HepG2 (cell line): ENCODE measurements at places on chromosomes 16 and 17. TPM values are rescaled to one million over a fixed set of nuclear protein-coding genes. Genes with fewer than 3 reads are reported as not detected.

GRCh38 chr17:14448818-14449217 lies 147.9 kb downstream of the HS3ST3B1 start:
- H3K27me3 ChIP-seq: no peaks in the 10 kb centered on the region
- H3K4me3 ChIP-seq: no peak overlapping the region
- peaks cover 4% of the 10 kb centered on the region; the same call in 1 of the 2 replicates for H3K36me3 ChIP-seq
- no peaks in the 10 kb centered on the region for H3K4me1 ChIP-seq
- no peak for DNase-seq
- no peak overlapping the region for H3K27ac ChIP-seq

GRCh38 chr17:17859909-17860765 lies 23.4 kb upstream of the SREBF1 start:
- H3K4me3 ChIP-seq: no peak overlapping the region
- peaks cover 44% of the 10 kb centered on the region for H3K4me1 ChIP-seq
- no peak overlapping the region for H3K27ac ChIP-seq
- DNase-seq: peak; percentile 57
- no peaks in the 10 kb centered on the region for H3K36me3 ChIP-seq

- no peak overlapping the region for H3K27ac ChIP-seq
- H3K4me3 ChIP-seq: no peak overlapping the region
- 0 out of 2 replicates have a peak, but pooled peaks cover 2% of the 10 kb centered on the region for H3K27me3 ChIP-seq
Observed at GRCh38 chr17:81449351-81449750, 54.1 kb downstream of the BAHCC1 start.

DNA sequence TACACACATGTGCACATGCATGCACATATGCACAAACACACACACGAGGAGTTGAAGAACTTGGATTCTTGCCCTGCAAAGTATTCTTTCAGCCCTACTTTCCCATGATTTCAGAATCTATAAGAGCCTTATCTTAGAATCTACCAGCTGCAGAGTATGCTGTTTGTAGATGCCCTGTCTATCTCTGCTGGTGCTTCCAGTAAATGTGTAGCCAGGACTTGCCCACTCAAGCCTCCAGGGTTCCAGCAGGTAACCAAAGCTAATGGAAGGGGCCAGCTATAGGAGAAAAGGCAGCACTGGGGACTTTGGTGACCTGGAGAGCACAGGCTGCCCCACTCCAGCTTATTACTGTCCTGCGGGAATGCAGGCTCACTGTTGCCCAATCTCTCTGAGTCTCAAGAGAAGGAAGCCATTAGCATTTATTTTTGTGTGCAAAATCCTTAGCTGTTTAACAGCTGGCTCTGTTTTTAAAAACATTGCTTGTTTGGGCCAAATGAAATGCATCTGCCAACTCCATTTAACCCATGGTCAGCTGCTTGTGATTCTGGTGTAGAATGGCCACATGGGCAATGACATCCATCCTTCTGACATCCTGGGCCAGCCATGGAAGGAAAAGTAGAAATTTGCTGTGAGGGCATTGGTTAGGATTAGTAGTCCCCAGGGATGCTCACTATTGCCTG lies 28.6 kb upstream of the XYLT1 start:
- no peak overlapping the region for H3K27ac ChIP-seq
- H3K27me3 ChIP-seq: peaks cover 4% of the 10 kb centered on the region; the same call in 1 of the 3 replicates
- no peak for DNase-seq

DNA sequence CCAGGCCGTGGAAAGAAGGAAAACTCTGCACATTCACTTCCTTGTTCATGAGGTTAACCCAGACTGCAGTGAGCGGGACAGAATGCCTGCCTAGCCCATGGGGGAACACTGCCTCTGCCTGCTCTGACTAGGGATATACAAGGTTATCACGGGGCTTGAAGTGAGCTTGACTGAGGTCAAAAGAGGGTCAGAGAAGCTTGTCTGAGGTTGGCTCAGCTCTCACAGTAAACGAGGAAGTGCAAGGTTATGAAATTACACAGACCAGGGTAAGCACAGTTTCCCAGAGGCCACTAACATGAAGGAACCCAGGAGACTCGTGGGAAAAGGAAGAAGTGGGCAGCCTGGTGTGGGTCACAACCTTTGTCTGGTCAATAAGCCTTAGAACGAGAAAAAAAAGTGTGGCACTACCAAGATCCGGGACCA lies 28.7 kb downstream of the HIC1 start:
- no peak overlapping the region for H3K4me3 ChIP-seq
- H3K36me3 ChIP-seq: peaks cover 6% of the 10 kb centered on the region
- peak; percentile 47 for DNase-seq
- H3K4me1 ChIP-seq: peaks cover 32% of the 10 kb centered on the region
- H3K27me3 ChIP-seq: no peaks in the 10 kb centered on the region

- H3K27ac ChIP-seq: peak overlapping the region; percentile 53
- H3K36me3 ChIP-seq: peaks cover 9% of the 10 kb centered on the region; the same call in 1 of the 3 replicates
- H3K4me1 ChIP-seq: peaks cover 34% of the 10 kb centered on the region
- H3K4me3 ChIP-seq: no peak overlapping the region
- no peak for DNase-seq
Observed at GRCh38 chr17:81245024-81245664, 6.0 kb downstream of the NDUFAF8 start.

DNA sequence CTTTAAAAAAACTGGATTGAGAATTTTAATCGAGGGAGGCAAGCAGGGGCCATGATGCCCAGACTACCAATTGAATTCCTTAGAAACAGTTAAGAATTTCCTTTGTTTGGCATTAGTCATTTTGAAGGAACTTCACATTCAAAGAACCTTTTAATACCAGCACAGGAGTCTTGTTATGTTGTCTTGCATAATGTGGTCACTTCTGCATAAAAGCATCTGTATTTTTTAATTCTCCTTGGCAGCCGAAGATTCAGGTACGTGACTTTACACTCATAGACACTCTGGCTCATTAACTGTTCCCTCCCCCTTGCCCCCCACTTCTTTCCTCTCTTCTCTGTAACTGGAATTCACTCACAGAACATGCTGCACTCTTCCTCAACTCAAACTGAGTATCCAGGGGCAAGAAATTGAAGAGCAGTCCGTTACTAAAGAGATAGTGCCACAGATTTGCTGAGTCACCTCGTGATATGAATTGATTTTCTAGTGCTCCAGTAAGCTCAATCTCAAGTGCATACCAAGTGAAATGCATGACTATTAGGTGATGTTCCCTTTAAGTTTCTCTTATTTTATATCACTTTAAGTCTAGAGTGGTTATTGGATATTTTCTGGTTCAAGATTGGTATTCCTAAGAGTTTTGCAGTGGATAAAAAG lies 572.2 kb upstream of the SOX9 start:
- no peaks in the 10 kb centered on the region for H3K27me3 ChIP-seq
- H3K27ac ChIP-seq: no peak overlapping the region
- no peaks in the 10 kb centered on the region for H3K36me3 ChIP-seq
- no peak for DNase-seq
- H3K4me1 ChIP-seq: no peaks in the 10 kb centered on the region
- H3K4me3 ChIP-seq: no peak overlapping the region

DNA sequence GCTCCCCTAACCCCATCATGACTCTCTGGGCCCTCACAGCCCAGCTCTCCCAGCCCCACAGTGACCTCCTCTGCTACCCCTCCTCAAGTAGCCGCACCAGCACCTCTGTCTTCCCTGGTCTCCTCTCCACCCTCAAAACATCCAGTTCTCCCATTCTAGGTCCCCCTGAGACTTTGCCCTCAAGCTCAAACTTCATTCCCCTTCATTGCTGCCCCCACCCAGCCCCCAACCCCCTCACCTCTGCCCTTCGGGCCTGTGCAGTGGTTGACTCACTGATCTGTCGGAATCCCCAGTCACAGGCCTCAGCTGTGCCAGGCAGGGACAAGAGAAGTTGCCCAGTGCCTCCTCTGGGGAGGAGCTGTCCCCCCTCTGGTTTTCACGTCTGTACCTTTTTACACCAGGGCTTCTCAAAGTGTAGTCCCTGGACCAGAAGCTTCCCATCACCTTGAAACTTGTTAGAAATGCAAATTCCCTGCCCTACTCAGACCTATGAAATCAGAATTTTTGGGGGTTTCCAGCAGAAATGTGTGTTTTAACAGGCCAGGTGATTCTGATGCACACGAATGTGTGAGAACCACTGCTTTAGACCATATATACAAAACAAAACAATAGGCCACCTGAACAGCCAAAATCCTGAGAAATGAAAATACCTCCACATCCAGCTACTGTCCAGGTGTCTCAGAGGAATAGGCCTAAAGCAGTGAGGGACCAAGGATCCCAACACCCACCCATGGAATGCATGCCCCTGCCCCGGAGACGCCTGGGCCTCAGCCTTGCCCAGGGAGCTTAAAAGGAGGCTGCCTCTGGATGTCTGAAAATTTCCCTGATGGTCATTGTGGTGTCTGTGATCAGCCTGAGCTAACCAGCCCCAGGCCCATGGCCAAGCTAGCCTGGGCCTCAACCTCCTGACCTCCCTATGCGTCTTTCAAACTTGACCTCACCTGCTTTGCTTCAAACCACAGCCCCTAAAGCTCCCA lies 853 bp upstream of the DOK4 start:
- H3K4me3 ChIP-seq: peak overlapping the region; percentile 97
- H3K27ac ChIP-seq: no peak overlapping the region
- peaks cover 6% of the 10 kb centered on the region; the same call in 1 of the 3 replicates for H3K27me3 ChIP-seq
- DNase-seq: no peak
- H3K4me1 ChIP-seq: peaks cover 56% of the 10 kb centered on the region

DNA sequence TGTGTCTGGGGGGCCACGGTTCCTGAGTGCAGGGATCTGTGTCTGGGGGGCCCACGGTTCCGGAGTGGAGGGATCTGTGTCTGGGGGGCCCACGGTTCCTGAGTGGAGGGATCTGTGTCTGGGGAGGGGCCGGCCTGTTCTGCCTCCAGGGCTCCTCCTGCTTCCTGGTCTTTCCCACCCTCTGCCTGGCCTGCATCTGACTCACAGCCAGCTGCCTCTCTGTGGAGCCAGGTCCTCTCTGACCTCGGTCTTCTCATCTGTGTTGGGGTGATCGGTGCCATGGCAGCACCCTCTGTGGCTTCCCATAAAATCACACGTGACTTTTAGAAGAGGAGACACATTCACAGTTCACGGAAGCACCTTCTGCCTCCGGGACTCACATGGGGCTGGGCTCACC lies 50.3 kb downstream of the ZFPM1 start:
- DNase-seq: no peak
- H3K4me3 ChIP-seq: no peak overlapping the region
- H3K36me3 ChIP-seq: 0 out of 3 replicates have a peak, but pooled peaks cover 5% of the 10 kb centered on the region
- H3K27ac ChIP-seq: peak overlapping the region; percentile 92
- H3K4me1 ChIP-seq: peaks cover 62% of the 10 kb centered on the region
- H3K27me3 ChIP-seq: no peaks in the 10 kb centered on the region

DNA sequence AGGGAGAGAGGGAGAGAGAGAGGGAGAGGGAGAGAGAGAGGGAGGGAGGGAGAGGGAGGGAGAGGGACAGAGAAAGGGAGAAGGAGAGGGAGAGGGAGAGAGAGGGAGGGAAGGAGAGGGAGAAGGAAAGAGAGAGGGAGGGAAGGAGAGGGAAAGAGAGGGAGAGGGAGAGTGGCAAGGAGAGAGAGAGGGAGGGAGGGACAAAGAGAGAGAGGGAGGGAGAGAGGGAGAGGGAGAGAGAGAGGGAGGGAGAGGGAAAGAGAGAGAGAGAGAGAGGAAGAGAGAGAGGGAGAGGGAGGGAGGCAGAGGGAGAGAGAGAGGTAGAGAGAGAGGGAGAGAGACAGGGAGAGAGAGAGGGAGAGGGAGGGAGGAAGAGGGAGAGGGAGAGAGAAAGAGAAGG lies 73.5 kb downstream of the AXIN2 start:
- no peaks in the 10 kb centered on the region for H3K36me3 ChIP-seq
- H3K4me1 ChIP-seq: peaks cover 10% of the 10 kb centered on the region
- no peak overlapping the region for H3K27ac ChIP-seq

DNA sequence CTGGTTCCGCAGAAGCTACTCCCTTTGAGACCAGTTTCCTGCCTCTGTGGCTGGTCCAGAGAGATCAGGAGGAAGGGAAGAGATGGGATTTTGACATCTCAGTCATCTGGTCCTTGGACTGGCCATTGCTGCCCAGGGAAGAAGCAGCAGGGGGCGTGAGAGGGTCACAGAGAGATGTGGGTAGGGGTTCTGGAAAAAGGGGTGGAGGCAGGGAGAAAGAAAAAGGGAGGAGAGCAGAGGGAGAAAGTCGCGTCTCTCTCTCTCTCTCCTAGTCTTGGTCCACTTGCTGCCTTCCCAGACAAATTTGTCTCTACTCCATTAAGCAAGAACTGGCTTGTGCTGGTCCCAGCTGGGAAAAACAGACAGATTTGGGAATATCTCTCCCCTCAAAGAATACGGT lies 4.4 kb downstream of the SHBG start:
- no peaks in the 10 kb centered on the region; the same call in 2 of the 3 replicates for H3K27me3 ChIP-seq
- DNase-seq: no peak
- no peak overlapping the region for H3K4me3 ChIP-seq
- H3K27ac ChIP-seq: no peak overlapping the region

DNA sequence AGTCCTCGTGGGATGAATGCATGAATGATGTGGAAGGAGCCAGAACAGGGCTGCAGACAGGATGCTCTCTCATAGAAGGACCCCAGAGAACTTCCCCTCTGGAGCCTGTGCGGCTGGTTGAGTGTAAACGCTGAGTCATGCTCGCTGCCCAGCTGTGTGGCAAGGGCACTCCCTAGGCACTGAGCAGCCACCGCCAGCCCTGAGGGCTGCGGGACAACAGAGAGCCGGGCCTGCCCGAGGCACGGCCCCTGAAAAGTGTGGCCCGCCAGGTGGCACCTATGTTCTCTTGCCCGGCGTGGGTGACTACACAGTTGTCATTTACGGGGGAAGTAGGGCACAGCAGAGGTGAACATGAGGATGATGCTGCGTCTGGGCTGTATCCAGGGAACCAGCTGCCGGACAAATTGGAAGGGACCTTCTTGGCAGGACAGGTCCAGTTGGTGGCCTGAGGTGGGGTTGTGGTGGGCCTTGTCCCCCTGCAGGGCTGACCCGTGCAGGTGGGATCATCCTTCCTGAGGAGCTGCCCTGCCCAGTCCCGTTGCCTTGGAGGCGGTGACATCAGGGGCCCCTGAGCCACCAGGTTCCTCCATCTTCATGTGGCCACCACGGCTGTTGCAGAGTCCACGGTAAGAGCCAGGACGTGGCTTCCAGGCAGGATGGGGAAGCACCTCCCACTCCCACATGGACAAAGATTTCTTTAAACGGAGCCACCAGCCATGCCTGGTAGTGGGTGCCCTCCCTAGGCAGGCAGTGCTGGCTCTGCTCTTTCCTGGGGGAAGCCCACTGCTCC lies 94.8 kb upstream of the CBX4 start:
- no peaks in the 10 kb centered on the region for H3K36me3 ChIP-seq
- no peak overlapping the region for H3K27ac ChIP-seq
- no peak overlapping the region for H3K4me3 ChIP-seq
- H3K27me3 ChIP-seq: no peaks in the 10 kb centered on the region
- no peak for DNase-seq
- peaks cover 82% of the 10 kb centered on the region for H3K4me1 ChIP-seq

DNA sequence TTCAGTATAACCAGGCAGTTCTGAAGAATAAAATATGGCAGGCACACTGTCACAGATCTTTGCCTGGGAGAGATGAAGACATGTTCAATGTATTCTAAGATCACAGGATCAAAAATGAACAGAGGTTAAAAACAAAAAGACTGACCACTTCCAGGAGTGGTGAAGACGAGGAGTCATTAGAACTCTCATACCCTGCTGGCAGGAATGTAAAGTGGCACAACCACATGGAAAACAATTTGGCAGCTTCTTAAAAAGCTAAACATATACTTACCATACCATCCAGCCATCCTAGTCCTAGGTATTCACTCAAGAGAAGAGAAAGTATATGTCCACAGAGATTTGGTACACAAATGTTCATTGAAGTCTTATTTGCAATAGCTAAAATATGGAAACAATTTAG lies 406.3 kb downstream of the NPIPA8 start:
- DNase-seq: no peak
- H3K27ac ChIP-seq: no peak overlapping the region
- H3K4me3 ChIP-seq: no peak overlapping the region
- H3K36me3 ChIP-seq: no peaks in the 10 kb centered on the region
- no peaks in the 10 kb centered on the region for H3K27me3 ChIP-seq
- H3K4me1 ChIP-seq: no peaks in the 10 kb centered on the region

The SEPHS2 gene
- total RNA-seq: 20.7 and 56.3 TPM in 2 replicates

The PALB2 gene
- total RNA-seq: 40.9 and 58.5 TPM in 2 replicates

The ADGRG3 gene
- total RNA-seq: 1.0 and 2.7 TPM in 2 replicates

The KRTAP4-8 gene
- not detected in 2 replicates for total RNA-seq

The HLF gene
- 197 and 202 TPM in 2 replicates for total RNA-seq

The C1QTNF8 gene
- 0.09 TPM in 1 of 2 replicates, not detected in the other for total RNA-seq
